ENCODE measurements at places on chromosomes 5 and 9.

GRCh38 chr9:12274577-12274976 is 418.6 kb upstream of the TYRP1 start:
- DNase-seq, result no peak

DNA sequence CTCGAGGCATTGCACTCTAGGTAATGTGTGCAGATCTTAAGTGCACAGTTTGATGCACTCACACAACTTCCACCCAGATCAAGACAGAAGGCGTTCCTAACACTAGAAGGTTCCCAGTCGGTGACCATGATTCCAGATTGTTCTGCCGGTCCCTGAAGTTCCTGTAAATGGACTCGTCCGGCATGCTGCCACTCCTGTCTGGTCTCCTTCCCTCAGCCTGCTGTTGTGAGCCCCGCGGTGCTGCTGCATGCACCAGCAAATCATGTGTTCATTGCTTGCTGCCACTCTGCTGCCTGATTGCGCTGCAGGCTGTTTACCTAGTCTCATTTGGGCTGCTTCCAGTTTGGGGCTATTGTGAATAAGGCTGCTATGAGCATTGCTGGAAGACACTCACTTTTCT is 11.5 kb downstream of the STKLD1 start:
- no peak for DNase-seq

GRCh38 chr9:123359106-123359505 is 3.1 kb downstream of the CRB2 start:
- no peak for DNase-seq

DNA sequence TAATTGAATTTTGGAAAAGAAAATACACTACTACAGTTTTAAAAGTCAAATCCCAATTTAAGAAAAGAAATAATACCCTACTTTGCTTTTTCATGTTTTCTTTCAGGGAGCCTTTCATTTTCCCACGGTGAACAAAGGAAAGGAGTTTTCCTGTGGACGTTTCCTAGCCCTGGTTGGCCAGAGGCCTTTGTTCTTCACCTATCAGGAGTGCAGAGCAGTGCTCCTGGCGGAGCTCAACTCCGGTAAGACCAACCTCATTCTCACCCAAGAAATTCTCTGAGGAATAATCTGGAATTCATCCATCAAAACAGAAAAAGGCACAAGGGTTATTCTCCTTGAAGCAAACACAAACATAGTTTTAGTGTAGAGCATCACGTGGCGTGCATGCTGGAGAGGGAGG is 248.9 kb downstream of the ADGRV1 start:
- no peak for DNase-seq

DNA sequence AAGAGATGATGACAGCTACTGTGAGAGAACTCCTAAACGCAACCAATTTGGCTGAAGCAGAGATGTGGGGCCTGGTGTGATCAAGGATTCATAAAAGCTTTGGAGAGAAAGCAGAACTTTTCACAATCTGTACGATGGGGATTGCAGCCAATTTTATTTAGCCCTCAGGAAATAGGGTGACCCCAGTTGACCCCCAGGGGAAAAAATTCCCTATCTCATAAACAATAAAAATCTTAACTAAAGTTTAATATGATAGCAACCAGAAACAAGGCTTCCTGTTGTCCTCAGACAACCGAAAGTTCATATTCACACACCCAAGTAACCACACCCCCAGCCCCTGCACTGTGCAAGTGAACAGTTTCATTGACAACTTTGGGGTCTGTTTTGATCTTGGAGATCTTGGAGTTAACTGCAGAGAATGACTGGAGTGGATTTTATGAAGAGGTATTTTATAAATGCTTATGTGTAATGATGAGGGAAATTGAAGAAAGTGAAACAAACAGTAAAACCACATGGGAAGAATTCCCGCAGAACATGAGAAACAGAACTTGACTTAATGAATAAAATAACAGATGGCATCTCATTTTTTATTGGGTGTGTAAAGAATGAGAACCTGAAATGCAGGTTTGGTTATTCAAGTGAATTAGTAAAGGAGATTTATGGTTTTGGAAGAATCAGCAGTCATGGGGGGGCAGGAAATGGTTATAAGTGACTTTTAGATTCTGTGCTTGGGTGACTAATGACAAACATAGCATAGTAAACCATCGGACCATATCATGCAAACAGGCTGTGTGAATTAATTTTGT is 94.5 kb downstream of the PDE4D start:
- peak; percentile 40 for DNase-seq

DNA sequence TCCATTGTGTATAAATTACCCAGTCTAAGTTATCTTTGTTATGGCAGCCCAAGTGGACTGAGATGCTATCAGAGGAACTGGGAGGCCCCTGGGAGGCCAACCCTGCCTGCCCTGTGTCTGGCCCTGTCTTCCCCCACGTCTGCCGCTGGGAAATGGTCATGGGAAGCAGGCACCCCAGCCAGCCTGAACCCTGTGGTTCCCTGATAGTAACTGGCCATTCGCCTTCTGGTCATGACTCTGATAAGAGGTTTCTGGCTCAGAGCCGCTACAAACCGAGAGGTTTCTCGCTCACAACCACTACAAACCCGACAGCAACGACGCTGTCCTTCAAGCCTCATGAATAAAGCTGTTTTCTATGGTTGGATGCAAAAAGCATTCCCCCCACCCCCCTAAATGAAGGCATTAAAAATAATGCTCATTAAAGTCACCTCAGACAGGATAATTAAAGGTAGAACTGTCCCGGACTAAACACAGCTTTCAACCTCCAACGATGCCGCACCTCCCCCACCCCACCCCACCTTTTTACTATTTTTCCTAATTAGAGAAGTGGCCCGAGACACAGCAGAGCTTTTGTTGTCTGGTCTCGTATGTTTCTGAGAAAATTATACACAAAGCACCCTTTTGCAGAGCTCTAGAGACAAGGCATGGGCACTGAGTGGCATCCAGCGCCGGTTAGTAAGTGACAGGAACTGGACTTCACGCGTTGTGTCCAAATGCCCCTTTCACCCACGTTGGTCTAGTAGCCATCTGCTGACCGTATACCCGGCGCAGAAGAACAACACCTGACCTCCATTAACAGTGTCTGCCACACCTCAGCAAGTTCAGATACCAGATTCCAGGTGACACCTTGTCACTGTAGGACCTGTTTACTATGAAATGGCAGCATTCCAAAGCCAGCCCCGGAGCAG is 140.8 kb downstream of the COL23A1 start:
- DNase-seq, result no peak

DNA sequence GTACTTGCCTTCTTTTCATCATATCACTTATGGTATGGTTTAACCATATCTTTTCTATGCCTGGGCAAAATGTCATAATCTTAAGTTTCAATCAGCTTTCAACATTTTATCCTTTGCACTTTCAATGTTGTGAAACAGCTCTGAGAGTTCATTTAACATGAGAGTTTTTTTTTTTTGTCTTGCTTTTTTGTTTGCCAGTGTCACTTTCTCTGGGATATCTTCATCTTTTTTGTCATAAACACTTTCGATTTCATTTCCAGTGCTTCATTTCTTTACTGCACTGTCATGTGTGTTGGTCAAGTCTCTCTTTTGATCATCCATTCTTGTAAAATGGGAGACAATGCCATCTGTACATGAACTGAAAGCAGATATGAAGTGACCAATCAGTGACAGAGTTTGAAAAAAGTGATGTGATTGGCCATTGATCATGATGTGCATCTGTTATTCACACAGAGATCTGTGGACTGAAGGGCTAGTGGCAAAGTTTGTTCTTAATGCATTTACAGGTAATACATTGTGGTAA is 7.5 kb upstream of the POU5F2 start:
- no peak for DNase-seq
